ENCODE measurements at places on chromosomes 1 and 21. TPM values are rescaled to one million over a fixed set of nuclear protein-coding genes. Genes with fewer than 3 reads are reported as not detected.

- H3K4me1 ChIP-seq = no peaks in the 10 kb centered on the region
- H3K36me3 ChIP-seq = no peaks in the 10 kb centered on the region
- H3K27me3 ChIP-seq = no peaks in the 10 kb centered on the region
- DNase-seq = no peak
- H3K4me3 ChIP-seq = no peak overlapping the region
- no peak overlapping the region for H3K27ac ChIP-seq
Observed at GRCh38 chr1:192973988-192974387, 85.2 kb downstream of the UCHL5 start.

GRCh38 chr1:93677729-93678128 lies 3.9 kb downstream of the BCAR3 start:
- no peaks in the 10 kb centered on the region for H3K36me3 ChIP-seq
- DNase-seq = no peak
- H3K4me3 ChIP-seq = no peak overlapping the region
- H3K27ac ChIP-seq = no peak overlapping the region
- H3K27me3 ChIP-seq = peaks cover 11% of the 10 kb centered on the region
- H3K4me1 ChIP-seq = peaks cover 15% of the 10 kb centered on the region

GRCh38 chr1:198700396-198700795 lies 61.6 kb downstream of the PTPRC start:
- H3K4me1 ChIP-seq = peaks cover 42% of the 10 kb centered on the region
- H3K4me3 ChIP-seq = peak overlapping the region; percentile 6
- no peak for DNase-seq

- no peak for DNase-seq
- no peaks in the 10 kb centered on the region for H3K4me1 ChIP-seq
- no peaks in the 10 kb centered on the region for H3K27me3 ChIP-seq
- H3K4me3 ChIP-seq = no peak overlapping the region
- peaks cover 32% of the 10 kb centered on the region for H3K36me3 ChIP-seq
Observed at GRCh38 chr1:119160409-119160808, 20.0 kb upstream of the WARS2 start.

DNA sequence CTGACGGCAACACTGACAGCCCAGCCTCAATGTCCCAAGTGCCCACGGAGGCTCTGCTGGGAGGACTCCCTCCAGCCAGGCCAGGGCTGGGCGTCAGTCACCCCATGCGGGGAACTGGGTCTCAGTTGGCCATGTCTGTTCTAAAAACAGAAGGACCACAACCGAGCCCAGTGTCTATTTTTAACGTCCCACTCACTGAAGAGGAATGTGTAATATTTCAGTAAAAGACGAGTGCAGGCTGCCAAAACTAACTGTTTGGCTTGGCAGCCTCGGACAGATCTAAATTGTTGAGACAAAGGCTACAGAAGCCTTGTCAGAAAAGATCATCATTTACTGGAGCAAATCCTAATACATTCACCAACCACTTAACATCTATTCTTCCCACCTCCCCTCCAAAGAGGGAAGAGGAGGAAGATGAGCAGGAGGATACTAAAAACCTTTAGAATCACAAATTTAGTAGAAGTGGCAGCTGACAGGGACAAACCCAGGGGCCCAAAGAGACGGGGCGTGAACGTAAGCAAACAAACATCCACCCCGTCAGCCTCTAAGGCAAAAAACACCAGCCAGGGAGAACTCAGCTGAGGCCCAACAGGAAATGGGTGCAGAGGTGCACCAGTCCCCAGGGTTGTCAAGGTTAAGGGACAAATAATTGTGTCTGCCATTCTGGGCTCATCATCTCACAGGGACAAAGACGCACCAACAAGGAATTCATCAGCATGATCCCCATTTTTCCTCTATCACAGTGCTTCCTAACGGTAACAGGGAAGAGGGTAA lies 18.7 kb downstream of the C1orf198 start:
- DNase-seq = no peak
- no peak overlapping the region for H3K4me3 ChIP-seq
- H3K27ac ChIP-seq = no peak overlapping the region
- H3K27me3 ChIP-seq = no peaks in the 10 kb centered on the region
- no peaks in the 10 kb centered on the region for H3K4me1 ChIP-seq

- no peaks in the 10 kb centered on the region for H3K4me1 ChIP-seq
- no peak overlapping the region for H3K27ac ChIP-seq
- peaks cover 8% of the 10 kb centered on the region for H3K36me3 ChIP-seq
- H3K4me3 ChIP-seq = no peak overlapping the region
Observed at GRCh38 chr1:230242326-230242725, 175.3 kb downstream of the GALNT2 start.

Gene ZNF683
- not detected for polyA plus RNA-seq

DNA sequence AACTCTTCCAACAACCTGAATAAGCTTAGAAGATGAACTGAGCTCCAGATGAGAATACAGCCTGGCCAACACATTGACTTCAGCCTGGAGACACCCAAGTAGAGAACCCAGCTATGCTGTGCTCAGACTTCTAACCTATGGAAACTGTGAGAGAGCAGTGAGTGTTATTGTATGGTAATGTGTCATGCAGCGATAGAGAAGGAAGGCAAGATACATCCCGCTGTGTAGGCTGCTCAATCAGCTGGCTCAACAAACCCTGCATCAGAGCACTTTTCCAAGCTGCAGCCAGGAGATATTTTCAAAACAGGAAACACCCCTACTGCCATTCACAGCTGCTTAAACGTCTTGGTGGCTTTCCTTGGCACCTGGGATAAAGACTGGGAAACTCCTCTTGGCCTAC lies 321.3 kb downstream of the SIPA1L2 start:
- H3K27me3 ChIP-seq = no peaks in the 10 kb centered on the region
- DNase-seq = no peak
- H3K4me1 ChIP-seq = no peaks in the 10 kb centered on the region
- H3K27ac ChIP-seq = no peak overlapping the region
- no peaks in the 10 kb centered on the region for H3K36me3 ChIP-seq

DNA sequence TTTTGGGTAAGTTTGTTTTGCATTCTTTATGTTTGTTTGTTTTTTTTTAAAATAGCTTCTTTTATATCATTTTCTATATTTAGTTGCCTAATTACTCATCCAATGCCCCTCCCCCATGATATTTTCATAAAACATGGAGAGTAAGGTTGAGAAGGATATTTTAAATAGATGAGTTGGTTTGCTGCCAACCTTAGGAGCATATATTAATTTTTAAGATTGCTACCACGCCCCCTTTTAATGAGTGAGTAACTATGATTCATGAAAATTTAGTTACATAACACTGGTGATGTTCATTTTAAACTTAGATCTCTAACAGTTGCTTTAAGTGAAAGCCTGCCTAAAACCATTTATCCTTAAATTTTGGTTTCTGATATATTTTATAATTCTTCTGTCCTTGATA lies 18.7 kb downstream of the TMEM50A start:
- H3K4me3 ChIP-seq = no peak overlapping the region
- H3K27ac ChIP-seq = peak overlapping the region; percentile 53
- peaks cover 69% of the 10 kb centered on the region for H3K36me3 ChIP-seq
- peaks cover 10% of the 10 kb centered on the region for H3K4me1 ChIP-seq
- no peaks in the 10 kb centered on the region for H3K27me3 ChIP-seq

Gene HOOK1
- 7.8 TPM for polyA plus RNA-seq

DNA sequence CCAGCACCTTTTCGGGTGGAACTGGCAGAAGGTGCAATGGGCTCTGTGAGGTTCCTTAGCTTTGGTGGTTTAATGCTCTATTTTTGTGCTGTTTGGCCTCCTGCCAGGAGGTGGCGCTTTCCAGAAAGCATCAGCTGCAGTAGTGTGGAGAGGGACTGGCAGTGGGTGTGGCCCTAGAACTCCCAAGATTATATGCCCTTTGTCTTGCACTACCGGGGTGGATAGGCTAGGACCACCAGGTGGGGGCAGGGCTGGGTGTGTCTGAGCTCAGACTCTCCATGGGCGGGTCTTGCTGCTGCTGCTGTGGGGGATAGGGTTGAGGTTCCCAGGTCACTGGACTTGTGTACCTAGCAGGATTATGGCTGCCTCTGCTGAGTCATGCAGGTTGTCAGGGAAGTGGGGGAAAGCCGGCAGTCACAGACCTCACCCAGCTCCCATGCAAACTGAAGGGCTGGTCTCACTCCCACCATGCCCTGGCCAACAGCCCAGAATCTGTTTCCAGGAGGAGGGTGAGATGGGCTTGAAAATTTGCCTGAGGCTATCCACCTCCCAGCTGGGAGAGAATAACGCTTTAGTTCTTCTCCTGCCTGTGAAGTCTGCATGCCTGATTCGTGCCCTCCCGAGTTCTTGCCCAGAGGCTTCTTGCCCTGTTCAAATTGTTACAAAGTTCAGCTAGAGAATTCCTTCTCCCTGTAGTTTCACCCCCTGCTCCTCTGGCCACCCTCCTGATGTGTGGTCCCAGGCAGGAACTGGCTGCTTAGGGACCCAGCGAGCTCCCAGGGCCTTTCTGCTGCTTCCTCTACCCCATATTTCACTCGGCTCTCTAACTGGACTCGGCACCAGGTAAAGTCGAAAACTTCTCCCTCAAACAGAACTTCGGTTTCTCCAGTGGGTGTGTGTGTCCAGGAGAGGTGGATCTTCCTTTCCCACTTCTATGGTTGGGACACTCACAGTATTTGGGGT lies 76.5 kb upstream of the BTG3 start:
- H3K4me3 ChIP-seq = no peak overlapping the region
- H3K36me3 ChIP-seq = no peaks in the 10 kb centered on the region
- H3K27me3 ChIP-seq = no peaks in the 10 kb centered on the region
- no peak overlapping the region for H3K27ac ChIP-seq
- peaks cover 11% of the 10 kb centered on the region for H3K4me1 ChIP-seq

DNA sequence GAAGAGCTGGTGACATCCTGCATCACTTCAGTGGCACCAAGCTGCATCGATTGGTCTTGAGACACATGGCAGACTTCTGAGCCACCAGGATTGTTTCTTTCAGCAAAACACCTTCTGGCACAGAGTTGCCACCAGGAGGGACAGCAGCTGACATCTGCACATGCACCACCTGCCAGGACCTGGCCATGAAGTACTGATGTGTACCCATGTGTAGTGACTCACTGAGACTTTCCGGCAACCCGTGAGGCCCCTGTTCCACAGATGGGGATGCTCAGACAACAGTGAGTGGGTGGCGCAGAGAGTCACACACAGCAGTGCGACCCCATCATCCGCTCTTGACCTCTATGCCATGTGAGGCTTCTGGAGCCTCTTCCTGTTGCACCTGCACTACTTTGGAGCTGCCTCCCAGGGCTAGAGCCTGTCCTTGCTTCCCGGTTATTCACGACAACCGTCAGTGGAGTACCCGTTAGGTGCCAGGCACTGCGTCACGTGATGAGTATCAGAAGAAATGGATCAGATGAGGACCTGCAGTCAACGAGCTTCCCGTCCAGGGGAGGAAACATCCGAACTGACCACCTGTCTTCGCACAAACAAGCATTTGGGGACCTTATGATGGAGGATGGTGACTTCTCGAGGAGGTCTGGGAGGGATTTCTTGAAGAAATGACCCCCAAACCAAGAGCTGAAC lies 80.5 kb upstream of the VAMP3 start:
- no peak for DNase-seq
- no peak overlapping the region for H3K4me3 ChIP-seq
- H3K27ac ChIP-seq = no peak overlapping the region
- no peaks in the 10 kb centered on the region for H3K4me1 ChIP-seq
- no peaks in the 10 kb centered on the region for H3K27me3 ChIP-seq
- H3K36me3 ChIP-seq = no peaks in the 10 kb centered on the region

DNA sequence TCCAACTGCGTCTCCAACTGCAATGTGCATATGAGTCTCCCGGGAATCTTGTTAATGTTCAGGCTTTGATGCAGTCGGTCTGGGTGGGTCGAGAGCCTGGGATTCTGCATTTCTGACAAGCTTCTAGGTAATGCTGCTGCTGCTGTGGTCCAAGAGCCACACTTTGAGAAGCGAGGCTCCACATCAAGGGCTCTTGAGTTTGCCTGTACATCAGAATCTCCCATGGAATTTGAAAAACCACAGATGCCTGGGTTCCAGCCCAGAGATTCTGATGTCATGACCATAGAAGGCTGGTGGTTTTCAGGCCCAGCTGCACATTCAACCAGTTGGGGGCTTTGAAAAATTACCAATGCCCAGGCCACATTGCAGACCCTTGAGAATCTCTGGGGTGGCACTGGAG lies 93.9 kb upstream of the TARDBP start:
- H3K27ac ChIP-seq = no peak overlapping the region
- H3K27me3 ChIP-seq = no peaks in the 10 kb centered on the region
- peaks cover 26% of the 10 kb centered on the region for H3K4me1 ChIP-seq
- no peak for DNase-seq
- no peak overlapping the region for H3K4me3 ChIP-seq

Gene TPTE
- polyA plus RNA-seq = not detected

DNA sequence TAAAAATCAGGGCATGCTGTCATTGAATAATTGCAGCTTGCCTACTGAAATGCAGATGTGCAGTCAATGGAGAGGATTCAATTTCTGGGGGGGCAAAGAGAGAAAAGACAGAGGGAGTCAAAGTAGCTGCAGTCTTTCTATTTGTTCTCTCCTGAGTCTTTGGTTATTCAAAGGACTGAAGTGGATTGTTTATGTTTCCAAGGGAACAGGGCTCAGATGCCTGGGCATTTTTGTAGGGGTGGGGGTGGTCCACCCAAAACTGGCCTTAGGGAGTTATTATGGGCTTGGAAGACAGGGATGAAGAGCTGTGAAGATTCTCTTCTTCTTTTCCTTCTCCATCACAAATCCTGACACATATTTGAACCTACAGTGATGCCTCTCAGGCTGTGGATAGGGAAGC lies 408.8 kb upstream of the DAB1 start:
- DNase-seq = no peak
- H3K4me3 ChIP-seq = no peak overlapping the region
- H3K4me1 ChIP-seq = no peaks in the 10 kb centered on the region
- H3K27me3 ChIP-seq = no peaks in the 10 kb centered on the region
- H3K36me3 ChIP-seq = no peaks in the 10 kb centered on the region

DNA sequence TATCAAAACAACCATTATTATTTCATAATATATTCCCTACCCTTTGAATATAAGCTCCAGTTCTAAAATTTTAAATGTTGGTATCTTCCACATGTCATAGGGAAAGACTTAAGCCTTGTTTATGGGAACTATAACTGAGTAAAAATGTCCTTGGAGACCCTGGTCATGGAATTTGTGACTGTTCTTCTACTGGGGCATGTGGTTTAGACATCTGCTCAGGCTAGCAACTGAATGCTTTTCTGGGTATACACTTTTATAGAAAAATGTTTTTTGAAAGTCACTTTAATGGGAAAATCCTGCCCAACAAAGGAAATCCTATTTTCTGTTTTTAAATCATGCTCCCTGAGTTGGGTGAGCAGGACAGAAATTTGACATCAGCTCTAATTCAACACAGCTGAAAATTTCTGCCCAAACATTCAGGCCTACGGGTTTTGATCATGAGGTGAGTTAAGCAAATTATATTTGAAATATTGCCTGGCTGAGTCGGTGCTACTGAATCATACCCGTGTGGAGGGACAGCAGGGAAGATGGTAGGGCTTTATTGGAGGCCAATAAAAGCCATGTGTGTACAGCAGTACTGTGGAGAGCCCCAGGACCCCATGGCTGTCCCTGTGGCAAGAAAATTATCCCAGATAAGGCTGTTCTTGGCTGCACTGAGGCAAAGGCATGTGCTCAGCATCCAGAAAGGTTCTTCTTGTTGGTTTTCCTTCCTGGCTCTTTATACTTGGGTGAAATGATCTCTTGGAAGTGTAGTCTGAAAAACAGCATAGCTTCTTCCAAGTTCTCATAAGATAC lies 391.8 kb downstream of the DISC1 start:
- no peaks in the 10 kb centered on the region for H3K4me1 ChIP-seq
- no peaks in the 10 kb centered on the region for H3K27me3 ChIP-seq
- H3K4me3 ChIP-seq = no peak overlapping the region
- no peak for DNase-seq

Gene PPM1J
- polyA plus RNA-seq = not detected
